ENCODE measurements at places on chromosomes 6 and 20.

DNA sequence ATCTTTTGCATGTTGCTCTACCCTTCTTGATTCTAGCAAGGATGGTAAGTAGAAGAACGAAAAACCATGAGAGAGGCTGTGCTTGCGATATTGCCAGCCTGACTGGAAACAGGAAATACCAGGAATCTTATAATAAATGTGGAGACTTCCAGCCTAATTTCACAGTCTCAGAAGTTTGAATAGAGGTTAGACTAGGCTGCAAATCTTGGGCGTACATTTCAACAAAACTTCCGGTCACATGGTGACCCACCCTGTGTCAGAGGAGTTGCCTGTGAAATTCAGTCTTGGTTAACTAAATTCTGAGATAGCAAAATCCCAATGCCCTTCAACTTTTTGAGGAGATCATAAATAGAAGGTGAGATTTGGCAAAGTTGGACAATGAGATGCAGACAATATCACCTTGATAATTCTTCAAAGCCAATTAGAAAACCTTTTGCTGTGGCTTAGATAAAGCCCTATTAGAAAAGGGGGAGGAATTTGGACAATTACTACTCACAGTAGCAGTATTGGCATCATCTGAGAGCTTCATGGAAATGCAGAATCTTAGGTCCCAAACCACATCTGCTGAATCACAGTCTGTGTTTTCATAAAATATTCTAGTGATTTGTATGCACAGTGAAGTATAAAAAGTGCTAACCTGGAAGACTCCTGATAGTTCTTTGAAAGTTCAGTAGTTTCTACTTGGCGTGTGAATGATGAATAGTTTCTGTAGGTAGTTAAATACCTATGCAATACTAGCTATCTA, 262.0 kb upstream of the JAG1 start:
- no peak for DNase-seq

- DNase-seq = peak; percentile 20
These were observed 46.3 kb upstream of the SCML4 start for GRCh38 chr6:107870381-107870780.

GRCh38 chr20:35985806-35986205, 17.4 kb downstream of the CNBD2 start:
- no peak for DNase-seq

DNA sequence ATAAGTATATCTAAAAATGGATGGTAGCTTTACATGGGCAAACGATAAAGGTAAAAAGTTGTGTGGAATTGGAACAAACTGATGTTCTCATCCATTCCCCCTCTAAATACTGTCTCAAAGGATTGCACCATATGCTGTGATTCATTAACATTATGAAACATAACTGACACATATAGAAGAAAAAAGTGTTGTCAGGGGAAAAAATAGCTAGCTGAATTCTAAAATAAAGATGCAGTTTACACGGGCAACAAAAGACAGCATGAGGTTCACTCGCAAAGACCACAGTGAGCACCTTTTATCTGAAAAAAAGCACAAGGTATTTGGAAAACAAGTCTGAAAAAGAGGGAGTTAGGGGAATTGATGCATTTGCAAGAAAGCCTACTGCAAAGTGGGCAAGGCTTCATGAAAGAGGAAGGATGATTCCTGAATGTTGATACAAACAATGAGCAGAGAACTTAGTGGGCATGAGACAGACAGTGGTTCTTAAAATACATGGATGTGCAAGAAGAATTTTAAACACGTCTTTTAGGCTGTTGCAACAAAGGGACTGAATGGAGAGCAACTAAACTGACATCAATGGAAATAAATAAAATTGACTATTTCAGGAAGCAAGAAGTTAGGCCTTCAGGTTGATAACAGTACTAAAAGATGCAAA, 280.9 kb downstream of the KIF16B start:
- no peak for DNase-seq

DNA sequence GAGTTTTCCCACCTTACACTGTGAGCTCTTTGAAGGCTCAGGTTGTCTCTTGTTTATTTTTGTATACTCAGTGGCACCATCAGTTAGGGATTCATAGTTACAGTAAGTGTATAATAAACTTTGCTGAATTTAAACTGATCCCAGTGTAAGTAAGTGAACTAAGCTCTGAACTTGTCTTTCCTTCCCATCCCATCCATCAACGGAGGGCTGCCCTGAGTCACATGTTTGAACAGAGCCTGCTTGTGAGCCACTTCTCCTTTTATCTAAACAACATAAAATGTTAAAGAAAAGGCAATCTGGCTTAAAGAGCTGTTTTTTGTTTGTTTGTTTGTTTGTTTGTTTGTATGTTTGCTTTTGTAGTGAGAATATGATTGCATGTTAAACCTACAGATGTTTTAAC, 185.7 kb upstream of the MARCKS start:
- no peak for DNase-seq

- DNase-seq = no peak
These were observed 160.8 kb downstream of the COL9A1 start for GRCh38 chr6:70142034-70142433.

DNA sequence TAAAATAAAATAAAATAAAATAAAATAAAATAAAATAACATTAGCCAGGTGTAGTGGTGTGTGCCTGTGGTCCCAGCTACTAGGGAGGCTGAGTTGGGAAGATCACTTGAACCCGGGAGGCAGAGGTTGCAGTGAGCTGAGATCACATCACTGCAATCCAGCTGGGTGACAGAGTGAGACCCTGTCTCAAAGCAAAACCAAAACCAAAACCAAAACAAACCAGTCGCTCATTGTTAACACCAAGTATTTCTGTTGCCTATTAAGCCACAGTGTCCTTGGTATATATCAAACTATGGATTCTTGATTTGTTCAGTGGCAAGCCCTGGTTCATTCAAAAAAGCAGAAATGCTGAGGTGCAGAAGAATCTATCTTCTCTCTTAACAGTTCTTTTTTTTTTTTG, 65.7 kb downstream of the PYGB start:
- DNase-seq = no peak

DNA sequence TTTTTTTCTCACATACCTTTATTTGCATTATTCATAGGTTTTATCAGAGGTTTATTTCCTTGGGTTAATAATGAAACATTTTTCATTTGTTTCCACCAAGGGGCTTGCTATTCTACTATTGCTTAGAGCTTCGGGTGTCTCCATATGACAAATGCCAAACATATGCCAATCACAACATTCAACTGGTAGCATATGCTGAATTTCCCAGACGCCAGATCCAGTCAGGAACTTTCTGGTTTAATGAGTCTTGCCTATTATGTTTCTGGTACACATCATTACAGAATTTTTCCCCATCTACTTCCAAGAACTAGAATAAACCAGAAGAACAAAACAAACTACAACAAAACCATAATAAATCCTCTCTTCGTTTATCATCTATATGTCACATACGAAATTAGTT, 180.7 kb downstream of the PRKN start:
- DNase-seq = no peak

DNA sequence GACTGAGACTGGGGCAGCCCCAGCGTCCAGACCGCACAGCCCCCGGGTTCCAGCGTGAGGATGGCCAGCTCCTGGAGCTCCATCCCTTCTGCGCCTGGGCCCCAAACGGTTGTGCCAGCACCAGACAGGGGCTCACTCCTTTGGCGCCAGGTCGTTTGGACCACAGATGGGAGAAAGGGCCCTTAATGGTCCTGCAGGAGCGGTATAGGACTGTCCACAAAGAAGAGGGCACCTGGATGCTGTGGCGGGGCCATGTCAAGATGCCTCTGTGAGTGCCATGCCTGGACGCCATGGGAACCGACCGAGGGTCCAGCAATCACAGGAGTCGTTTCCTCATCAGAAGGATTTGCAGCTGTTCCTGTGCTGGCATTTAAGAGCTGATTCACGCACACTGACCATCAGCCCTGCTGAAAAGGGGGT, 82.7 kb downstream of the DLL1 start:
- no peak for DNase-seq

- DNase-seq = no peak
These were observed 97.1 kb upstream of the GRIK2 start for GRCh38 chr6:101296169-101296960.

DNA sequence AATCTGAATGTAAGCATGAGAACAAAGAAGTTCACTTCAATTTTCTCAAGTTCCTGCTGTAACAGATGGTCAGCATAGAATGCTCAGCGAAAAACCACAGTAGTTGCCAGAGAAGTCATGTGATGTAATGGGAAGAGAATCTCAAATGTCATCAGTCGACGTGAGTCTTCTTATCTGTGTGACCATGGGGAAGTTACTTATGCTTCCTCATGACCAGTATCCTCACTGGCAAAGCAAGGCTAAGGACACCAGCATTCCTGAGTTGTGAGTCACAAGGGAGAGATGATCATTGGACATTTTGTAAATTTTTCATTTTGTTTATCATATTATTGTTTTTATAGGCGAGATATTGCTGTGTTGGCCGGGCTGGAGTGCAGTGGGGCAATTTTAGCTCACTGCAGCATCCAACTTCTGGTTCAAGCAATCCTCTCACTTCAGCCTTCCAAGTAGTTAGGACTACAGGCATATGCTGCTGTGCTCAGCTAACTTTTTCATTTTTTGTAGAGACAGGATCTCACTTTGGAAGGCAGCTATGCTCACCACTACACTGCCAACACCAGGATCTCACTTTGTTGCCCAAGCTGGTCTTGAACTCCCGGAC, 21.9 kb downstream of the SGK1 start:
- DNase-seq = peak; percentile 95

DNA sequence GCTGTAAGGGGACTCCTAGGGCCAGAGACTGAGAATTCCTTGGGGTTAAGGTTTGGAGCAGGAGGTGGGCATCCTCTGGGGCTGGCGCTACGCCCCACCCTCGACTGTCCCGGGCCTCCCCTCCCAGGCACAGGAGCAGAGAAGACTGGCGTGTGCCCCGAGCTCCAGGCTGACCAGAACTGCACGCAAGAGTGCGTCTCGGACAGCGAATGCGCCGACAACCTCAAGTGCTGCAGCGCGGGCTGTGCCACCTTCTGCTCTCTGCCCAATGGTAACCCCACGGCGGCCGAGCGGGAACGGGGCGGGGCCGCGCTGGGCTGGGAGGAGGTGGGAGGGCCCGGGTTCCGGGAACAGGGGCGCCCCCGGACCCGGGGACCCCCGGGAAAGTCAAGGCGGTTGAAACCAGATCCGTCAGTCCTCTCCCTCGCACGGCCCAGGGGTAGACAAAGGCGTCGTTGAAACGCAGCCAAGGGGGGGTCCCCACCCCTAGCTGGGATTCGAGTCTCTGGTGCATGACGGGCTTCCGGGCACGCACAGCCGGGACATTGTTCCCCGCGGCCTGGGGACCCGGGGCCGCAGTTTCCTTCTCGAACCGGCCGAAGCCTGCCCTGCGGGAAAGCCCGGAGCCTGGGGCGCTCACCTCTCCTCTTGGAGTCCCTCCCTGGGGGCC, 844 bp downstream of the WFDC2 start:
- DNase-seq = no peak

GRCh38 chr6:36576578-36576977, 17.6 kb upstream of the SRSF3 start:
- DNase-seq = no peak

DNA sequence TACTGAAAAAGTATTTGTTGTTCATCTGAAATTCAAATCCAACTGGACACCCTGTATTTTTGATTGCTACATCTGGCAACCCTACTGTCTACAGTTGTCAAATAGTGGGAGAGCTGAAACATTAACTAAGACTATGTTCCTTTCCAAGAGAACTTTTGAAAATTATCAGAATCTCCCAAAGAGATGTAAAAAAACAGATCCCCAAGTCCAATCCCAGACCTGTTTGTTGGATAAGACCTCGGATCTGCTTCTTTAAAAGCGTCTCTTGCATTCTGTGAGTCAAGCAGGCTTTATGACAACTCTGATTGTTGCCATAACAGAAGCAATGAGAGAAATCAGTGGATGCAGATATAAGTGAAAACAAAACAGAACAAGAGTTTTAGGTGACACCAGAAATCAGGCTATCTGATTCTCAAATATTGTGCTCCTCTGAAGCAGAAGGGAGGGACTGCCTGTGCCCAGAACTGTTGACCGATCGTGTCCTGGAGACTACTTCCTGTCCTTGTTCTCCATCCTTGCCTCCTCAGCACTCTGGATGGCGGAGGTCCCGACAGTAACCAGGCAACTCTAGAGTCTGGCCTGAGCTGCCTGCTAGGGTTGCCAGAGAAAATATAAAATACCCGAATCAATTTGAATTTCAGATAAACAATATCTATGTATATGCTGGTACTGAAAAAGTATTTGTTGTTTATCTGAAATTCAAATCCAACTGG, 853.8 kb downstream of the MAFB start:
- DNase-seq = no peak

- no peak for DNase-seq
These were observed 8.9 kb upstream of the MARCKS start for GRCh38 chr6:113848280-113848679.

DNA sequence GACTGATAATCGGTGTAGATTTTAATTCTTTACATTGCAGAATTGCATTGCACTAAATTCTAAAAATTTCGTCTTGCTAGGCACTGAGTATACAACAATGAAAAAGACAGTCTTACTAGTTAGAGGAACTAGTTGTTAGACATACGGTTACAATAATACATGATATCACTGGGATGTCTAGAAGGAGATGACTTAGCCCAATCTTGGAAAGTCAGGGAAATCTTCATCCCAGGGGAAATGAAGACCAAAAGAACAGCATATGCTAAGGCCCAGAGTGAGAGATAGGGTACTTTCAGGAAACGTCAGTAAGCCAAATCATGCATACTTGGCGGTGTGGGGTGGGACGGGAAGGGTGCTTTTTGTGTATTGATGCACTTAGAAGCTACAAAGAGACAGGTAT, 901 bp downstream of the CEP57L1 start:
- no peak for DNase-seq

GRCh38 chr6:99471638-99472037, 43.6 kb downstream of the USP45 start:
- no peak for DNase-seq

GRCh38 chr20:37816726-37817125, 86.2 kb upstream of the VSTM2L start:
- no peak for DNase-seq

GRCh38 chr6:134880487-134881190, 69.3 kb downstream of the ALDH8A1 start:
- DNase-seq = no peak

- peak; percentile 99 for DNase-seq
These were observed 40.6 kb downstream of the TOX2 start for GRCh38 chr20:43955062-43955749.

GRCh38 chr6:108952776-108953486, 104.7 kb downstream of the ARMC2 start:
- DNase-seq = no peak

- DNase-seq = peak; percentile 47
These were observed 98.5 kb downstream of the INSM1 start for GRCh38 chr20:20466341-20466879.

- DNase-seq = peak; percentile 56
These were observed 1729.5 kb downstream of the GRIK2 start for GRCh38 chr6:103122766-103123601.

- no peak for DNase-seq
These were observed 96.2 kb downstream of the RPP40 start for GRCh38 chr6:4907602-4908001.

All from HT1080 (cell line).